Stimulated activated CD8-positive, alpha-beta memory T cell treated with anti-CD3 and anti-CD28 coated beads, Interleukin-4, amount 100 ng/mL, for 48 hours (primary cell): ENCODE measurements at places on chromosomes 1 and 21.

GRCh38 chr21:14762734-14763694, 216.9 kb upstream of the SAMSN1 start:
- no peak for DNase-seq

DNA sequence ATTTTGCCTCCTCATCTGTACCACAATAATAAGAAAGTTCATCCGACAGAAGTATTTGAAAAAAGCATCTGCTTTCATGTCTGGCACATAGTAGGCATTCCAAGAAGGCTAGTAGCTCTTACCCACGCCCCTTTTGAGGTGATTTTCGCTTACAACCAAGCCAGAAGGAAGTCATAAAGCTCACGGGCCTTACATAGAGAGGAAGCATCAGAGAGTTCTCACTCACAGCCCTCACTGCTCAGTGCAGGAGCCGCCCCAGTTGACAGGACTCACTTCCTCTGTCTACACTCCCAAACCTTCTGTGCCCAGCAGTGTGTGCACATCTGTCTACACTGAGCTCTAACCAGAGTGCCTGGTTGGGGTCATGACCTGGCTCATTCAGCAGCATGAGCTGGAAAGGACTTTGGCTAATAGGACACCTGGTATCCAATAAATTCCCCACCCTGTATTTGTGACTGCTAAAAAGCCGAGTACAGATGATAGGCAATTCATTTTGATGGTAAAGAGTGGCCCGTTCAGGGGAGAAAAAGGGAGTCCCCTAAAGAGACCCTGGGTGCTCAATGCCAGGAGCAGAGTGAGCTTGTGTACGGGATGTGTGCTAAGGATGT, 36.8 kb upstream of the DUSP10 start:
- DNase-seq, result peak; percentile 49

DNA sequence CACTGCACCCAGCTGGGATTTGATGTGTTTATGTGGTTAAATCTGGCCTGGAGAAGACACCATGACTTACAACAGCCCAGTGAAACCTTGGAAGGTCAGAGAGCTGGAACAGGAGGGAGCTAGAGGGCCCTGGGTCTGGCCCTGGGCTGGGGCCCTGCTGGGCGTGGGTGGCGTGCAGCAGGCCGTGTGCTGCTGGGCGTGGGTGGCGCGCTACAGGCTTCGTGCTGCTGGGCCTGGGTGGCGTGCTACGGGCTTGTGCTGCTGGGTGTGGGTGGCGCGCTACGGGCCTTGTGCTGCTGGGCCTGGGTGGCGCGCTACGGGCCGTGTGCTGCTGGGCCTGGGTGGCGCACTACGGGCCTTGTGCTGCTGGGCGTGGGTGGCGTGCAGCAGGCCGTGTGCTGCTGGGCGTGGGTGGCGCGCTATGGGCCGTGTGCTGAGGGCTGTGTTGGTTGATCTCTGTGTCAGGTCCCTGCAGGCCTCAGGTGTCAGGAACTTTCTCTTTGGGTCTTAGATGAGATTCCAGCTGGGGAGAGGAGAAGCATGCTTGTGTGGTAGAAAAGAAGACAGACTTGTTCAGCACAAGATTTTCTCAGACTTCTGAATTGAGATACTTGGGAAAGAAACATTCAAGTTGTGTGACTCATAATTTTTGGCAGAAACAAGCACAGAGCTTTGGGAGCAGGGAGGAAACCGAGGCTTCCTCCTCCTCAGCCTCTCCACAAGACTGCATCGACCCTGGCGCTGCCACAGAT, 66.0 kb downstream of the COL18A1 start:
- DNase-seq, result peak; percentile 41

DNA sequence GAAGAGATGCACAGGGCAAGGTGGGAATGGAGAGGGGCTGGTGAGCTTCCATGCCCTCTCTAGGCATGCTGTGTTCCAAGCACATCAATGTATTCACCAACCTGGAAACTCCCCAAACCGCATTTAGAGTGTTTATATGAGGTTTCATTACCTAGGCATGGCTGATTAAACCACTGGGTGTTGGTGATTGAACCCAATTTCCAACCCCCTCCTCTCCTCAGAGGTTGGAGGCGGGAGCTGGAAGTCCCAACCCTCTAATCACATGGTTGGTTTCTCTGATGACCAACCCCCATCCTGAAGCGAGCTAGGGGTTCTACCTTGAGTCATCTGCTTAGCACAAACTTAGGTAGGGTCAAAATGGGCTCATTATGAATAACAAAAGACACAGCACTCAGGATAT, 3.0 kb upstream of the PPIE start:
- no peak for DNase-seq

- DNase-seq, result no peak
Observed at GRCh38 chr1:247442164-247442563, 15.7 kb downstream of the OR2B11 start.

DNA sequence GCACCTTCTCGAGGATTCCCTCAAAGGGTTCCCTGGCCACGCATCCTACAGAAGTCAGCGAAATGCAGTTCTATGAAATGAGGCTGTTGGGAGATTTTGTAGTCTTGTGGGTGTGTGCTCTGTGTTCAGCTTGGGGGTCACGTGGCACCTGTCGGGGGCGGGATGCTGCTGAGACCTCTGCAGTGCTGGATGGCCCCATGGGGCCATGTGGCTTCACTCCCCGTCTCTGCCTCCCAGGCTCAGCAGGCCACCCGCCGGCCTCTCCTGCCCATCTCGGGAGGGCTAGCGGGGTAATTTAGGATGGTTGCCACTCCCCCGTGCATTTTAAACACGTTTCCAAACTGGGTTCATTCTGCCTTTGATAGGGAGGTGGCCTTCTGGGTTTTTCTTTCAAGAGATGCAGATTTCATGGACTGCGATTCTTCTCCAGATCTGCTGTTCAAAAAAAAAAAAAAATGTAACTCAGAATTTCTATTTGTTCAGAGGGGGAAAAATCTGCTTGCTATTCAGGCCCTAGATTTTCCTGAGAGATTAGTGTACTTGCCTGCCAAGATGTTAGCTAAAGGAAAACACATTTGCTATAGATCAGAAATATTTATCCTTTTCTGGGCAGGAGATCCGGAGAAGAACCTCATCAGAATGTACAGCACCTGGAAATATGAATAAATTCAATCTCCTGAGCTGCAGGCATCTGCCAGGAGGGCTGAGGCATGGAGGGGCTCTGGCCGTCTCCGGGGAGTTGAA, 277.2 kb upstream of the VAMP3 start:
- no peak for DNase-seq

- DNase-seq, result no peak
Observed at GRCh38 chr21:25831300-25831960, 96.7 kb downstream of the GABPA start.

- no peak for DNase-seq
Observed at GRCh38 chr1:211487672-211488208, 4.2 kb downstream of the RD3 start.

GRCh38 chr1:55005351-55006140, 6.8 kb downstream of the BSND start:
- no peak for DNase-seq

- no peak for DNase-seq
Observed at GRCh38 chr1:28519946-28520725, 14.3 kb downstream of the RCC1 start.
